Bronchial epithelial cell (primary cell): ENCODE measurements at places on chromosomes 5 and 9.

GRCh38 chr5:121979691-121980090 is 17.9 kb downstream of the SRFBP1 start:
- no peak for DNase-seq

- DNase-seq = no peak
These were observed 31.7 kb downstream of the DOCK2 start for GRCh38 chr5:169668732-169669131.

GRCh38 chr5:142971303-142972013 is 201.3 kb downstream of the ARHGAP26 start:
- no peak for DNase-seq

DNA sequence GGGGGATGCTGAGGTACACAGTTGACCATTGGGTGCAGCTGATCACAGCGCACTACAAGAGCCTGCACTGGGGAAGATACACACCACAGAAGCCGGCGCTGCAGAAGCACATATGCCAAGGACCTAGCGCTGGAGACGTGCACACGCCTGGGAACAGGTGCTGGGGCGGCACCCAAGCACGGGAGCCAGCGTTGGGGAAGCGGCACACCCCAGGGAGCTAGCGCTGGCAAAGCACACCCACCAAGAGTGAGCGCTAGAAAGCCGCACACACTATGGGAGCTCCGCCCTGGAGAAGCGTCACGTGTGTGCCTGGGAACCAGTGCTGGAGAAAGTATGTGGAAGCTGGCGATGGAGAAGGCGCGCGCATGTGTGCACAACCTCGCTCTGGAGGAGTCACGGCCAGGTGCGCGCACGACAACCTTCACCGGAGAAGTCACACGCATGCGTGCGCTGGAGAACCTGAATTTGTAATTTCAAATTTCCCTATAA is 4.5 kb downstream of the FANCC start:
- peak; percentile 72 for DNase-seq

GRCh38 chr9:91495450-91495849 is 71.8 kb upstream of the NFIL3 start:
- peak; percentile 66 for DNase-seq

- no peak for DNase-seq
These were observed 160.4 kb upstream of the PHYKPL start for GRCh38 chr5:178392931-178393394.

- DNase-seq = no peak
These were observed 11.1 kb downstream of the TRIM14 start for GRCh38 chr9:98107926-98108325.
